ENCODE measurements at places on chromosomes 12 and 14. TPM values are rescaled to one million over a fixed set of nuclear protein-coding genes. Genes with fewer than 3 reads are reported as not detected.

- H3K27me3 ChIP-seq, result no peaks in the 10 kb centered on the region
- H3K36me3 ChIP-seq, result no peaks in the 10 kb centered on the region
- DNase-seq, result no peak
- no peak overlapping the region for H3K4me3 ChIP-seq
- no peak overlapping the region for H3K27ac ChIP-seq
- peaks cover 31% of the 10 kb centered on the region for H3K4me1 ChIP-seq
Observed at GRCh38 chr12:12812618-12813119, 477 bp upstream of the DDX47 start.

DNA sequence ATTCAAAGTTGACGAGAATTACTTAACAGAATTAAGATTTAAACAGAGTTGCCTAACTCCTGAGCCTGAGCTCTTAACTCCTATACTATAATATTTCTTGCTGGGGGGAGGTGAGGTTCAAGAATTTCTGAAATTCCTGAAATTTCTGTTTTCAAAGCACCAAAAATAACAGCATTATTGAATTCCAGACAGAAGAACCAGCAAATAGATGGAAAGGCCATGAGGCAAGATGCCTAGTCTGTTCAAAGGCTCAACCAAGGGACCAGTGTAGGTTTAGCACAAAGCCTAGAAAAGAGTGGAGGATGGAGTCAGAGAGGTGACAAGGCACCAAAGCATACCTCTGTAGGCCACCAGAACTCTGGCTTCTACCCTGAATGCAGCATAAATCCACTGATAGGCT, 76.4 kb downstream of the PPP1R12A start:
- no peaks in the 10 kb centered on the region for H3K4me1 ChIP-seq
- no peak overlapping the region for H3K27ac ChIP-seq
- H3K36me3 ChIP-seq, result no peaks in the 10 kb centered on the region
- DNase-seq, result no peak
- no peaks in the 10 kb centered on the region for H3K27me3 ChIP-seq

DNA sequence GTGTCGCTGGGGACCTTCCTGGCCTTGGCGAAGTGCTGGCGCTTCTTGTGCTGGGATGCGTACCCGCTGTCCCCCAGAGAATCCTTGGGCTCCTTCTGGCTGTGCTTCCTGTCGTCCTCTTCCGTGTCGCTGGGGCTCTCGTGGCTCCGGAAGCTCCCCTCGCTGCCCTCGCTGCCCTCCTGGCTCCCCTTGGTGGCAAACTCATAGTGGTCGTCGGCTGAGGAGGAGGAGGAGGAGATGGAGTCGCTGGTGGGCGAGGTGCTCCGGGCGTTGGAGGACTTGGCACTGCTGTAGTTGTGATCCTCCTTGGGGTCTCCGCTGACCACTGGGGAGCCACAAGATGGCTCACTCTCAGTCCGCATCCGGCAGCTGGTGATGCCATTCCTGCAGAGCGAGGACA, 254.4 kb downstream of the FOXN3 start:
- H3K36me3 ChIP-seq, result peaks cover 10% of the 10 kb centered on the region
- H3K27me3 ChIP-seq, result no peaks in the 10 kb centered on the region

- H3K4me1 ChIP-seq, result peaks cover 20% of the 10 kb centered on the region
- no peak for DNase-seq
- H3K27me3 ChIP-seq, result no peaks in the 10 kb centered on the region
- no peaks in the 10 kb centered on the region for H3K36me3 ChIP-seq
Observed at GRCh38 chr14:24913021-24913420, 136.9 kb downstream of the STXBP6 start.

- H3K4me3 ChIP-seq, result no peak overlapping the region
- no peaks in the 10 kb centered on the region for H3K27me3 ChIP-seq
- DNase-seq, result no peak
- H3K36me3 ChIP-seq, result no peaks in the 10 kb centered on the region
Observed at GRCh38 chr14:101055776-101056374, 152.4 kb upstream of the RTL1 start.

- H3K27ac ChIP-seq, result no peak overlapping the region
- no peak for DNase-seq
- H3K4me3 ChIP-seq, result no peak overlapping the region
- no peaks in the 10 kb centered on the region for H3K36me3 ChIP-seq
- no peaks in the 10 kb centered on the region for H3K27me3 ChIP-seq
- peaks cover 12% of the 10 kb centered on the region for H3K4me1 ChIP-seq
Observed at GRCh38 chr14:101775826-101776225, 14.3 kb downstream of the PPP2R5C start.

DNA sequence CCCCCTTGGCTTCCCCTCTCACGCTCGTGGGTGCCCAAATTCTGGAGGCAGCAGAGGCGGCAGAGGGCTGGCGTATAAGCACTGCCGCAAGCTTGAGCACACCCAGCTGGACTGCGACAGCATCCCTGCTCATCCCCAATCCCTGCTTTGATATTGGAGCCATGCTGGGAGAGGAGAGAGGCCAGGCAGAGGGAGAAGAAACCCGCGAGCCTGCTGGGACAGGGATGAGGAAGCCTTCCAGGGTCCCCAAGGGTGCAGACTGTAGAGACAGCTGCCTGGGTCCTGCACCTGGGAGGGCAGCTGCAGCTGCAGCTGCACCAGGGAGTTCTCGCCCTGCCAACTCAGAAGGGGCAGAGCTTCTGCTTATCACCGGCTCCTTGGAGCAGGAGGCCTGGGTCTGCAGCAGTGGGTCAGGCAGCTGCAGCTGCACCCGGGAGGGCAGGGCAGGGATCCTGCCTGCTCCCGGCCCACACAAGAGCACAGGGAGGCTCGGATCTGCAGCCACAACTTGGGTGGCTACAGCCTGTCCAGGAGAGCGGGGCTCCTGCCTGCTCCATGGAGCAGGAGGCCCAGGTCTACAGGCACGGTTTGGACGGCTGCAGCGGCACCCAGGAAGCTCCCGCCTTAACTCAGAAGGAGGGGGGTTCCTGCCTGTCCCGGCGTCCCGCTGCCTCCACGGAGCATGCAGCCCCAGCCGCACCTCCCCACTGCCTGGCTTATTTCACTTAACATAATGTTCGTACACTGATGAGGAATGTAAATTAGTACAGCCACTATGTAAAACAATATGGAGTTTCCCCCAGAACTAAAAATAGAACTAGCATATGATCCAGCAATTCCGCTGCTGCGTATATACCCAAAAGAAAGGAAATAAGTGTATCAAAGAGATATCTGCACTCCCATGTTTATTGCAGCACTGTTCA, 60.4 kb upstream of the SGPP1 start:
- H3K4me3 ChIP-seq, result no peak overlapping the region
- no peaks in the 10 kb centered on the region for H3K36me3 ChIP-seq
- H3K4me1 ChIP-seq, result peaks cover 2% of the 10 kb centered on the region
- DNase-seq, result no peak

GRCh38 chr12:51590347-51591015, 552 bp upstream of the SCN8A start:
- H3K4me3 ChIP-seq, result no peak overlapping the region
- peaks cover 67% of the 10 kb centered on the region for H3K27me3 ChIP-seq
- peak; percentile 73 for DNase-seq
- peaks cover 6% of the 10 kb centered on the region for H3K4me1 ChIP-seq

DNA sequence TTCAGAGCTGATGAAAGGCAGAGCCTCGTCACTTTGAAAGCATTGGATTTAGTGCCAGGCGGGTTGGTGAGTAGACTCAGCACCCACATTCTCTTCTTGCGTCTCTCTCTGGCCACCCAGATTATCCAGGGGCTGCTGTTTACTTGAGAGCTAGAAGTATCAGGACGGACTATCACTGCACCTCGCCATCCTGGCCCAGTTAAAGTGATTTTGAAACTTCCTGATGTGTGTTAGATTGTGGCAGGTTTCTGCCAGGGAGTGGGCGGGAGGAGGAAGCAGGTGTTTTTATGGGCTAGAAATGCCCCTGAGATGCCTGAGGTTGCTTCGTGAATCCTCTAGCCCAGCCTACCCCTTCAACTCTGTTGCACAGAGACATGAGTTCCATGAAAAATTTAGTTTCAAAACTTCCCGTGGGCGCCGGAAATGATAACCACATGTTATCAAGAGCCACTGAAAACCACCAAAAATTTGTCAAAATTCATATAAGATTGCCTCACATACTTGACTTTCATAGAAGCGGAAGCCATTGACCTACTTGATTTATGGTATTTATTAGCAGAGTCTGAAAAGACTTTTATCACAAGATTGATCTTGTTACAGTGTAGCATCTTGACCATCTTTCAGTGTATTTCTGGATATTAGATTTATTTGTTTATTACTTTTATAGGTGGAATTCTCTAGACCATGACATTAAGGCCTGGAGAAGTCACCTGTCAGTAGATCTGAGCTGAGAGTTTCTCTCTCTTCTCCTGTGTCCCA, 466.0 kb downstream of the RAD51B start:
- H3K4me1 ChIP-seq, result peaks cover 4% of the 10 kb centered on the region
- peak overlapping the region; percentile 59 for H3K27ac ChIP-seq
- H3K27me3 ChIP-seq, result no peaks in the 10 kb centered on the region

Gene CTSG
- 0.82 TPM for total RNA-seq

GRCh38 chr12:132513070-132513398, 23.1 kb downstream of the FBRSL1 start:
- H3K27me3 ChIP-seq, result no peaks in the 10 kb centered on the region
- no peaks in the 10 kb centered on the region for H3K36me3 ChIP-seq
- DNase-seq, result no peak
- H3K4me3 ChIP-seq, result no peak overlapping the region
- H3K4me1 ChIP-seq, result no peaks in the 10 kb centered on the region

Gene PIANP
- not detected for total RNA-seq

DNA sequence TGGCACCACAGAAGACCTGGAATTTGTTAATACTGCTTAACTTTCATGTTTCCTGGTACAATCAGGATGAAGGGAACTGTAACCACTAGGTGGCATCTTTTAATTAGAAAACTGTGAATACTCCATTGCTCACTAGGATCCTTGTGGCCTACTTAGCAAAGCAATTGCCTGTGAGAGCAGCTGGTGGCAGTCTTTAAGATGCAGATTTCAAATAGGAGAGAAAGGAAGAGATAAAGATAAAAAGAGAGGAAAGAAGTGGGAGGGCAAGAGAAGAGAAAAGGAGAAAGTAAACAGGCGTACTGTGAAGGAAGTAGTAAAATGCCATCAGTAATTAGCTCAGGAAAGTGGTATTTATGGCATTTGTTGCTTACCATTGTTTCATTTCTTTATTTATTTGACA, 114.5 kb downstream of the RAD51B start:
- peaks cover 6% of the 10 kb centered on the region for H3K4me1 ChIP-seq
- no peaks in the 10 kb centered on the region for H3K27me3 ChIP-seq
- peak overlapping the region; percentile 67 for H3K27ac ChIP-seq
- no peak overlapping the region for H3K4me3 ChIP-seq
- peak; percentile 18 for DNase-seq

Gene CPSF6
- total RNA-seq, result 46.0 TPM

- H3K27ac ChIP-seq, result peak overlapping the region; percentile 3
- H3K27me3 ChIP-seq, result no peaks in the 10 kb centered on the region
- no peak for DNase-seq
Observed at GRCh38 chr12:45986641-45987339, 3.6 kb downstream of the SCAF11 start.

Gene EFS
- 10.5 TPM for total RNA-seq

- no peak for DNase-seq
- H3K27ac ChIP-seq, result no peak overlapping the region
- no peak overlapping the region for H3K4me3 ChIP-seq
- H3K4me1 ChIP-seq, result no peaks in the 10 kb centered on the region
Observed at GRCh38 chr14:76786601-76787000, 25.3 kb downstream of the VASH1 start.

DNA sequence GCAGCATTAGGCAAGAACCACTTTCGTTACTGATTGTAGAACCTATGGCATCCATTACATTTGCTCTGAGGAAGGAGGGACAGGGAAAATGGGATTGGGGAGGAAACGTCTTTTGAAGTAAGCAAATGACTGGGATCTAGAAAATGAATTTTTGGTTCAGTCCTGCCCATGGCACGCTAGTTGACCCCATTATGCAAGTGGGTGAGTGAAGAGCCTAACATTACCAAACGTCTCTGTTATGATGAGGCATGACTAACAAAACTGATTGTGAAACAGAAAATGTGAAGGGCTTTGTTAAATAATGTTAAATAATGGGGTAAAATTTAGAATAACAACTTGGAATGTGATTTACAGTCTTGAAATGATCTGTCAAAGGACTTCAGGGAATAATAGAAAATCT, 38.9 kb downstream of the CPSF2 start:
- no peaks in the 10 kb centered on the region for H3K36me3 ChIP-seq
- no peak for DNase-seq
- H3K4me1 ChIP-seq, result no peaks in the 10 kb centered on the region
- H3K4me3 ChIP-seq, result no peak overlapping the region

GRCh38 chr12:108218921-108219320, 89.8 kb downstream of the WSCD2 start:
- H3K36me3 ChIP-seq, result no peaks in the 10 kb centered on the region
- no peaks in the 10 kb centered on the region for H3K27me3 ChIP-seq
- no peaks in the 10 kb centered on the region for H3K4me1 ChIP-seq
- H3K4me3 ChIP-seq, result no peak overlapping the region

Gene CLEC4A
- not detected for total RNA-seq

DNA sequence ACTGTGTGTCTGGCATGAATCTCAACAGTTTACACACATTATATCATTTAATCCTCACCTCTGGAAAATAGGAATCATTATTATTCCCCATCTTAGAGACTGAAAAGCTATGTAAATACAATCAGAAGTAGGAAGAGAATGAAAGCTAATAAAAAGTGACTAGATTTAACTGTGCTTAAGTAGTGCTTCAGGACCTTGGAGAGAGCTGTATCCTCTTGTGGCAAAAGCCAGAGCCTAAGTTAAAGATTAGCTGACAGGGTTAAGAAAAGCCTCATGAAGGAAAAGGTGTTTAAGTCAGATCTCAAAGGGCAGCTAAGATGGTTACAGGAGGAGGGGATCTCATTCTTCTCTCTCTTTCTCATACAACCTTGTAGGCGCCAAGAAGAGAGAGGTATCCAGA, 65.3 kb upstream of the TMEM233 start:
- H3K27me3 ChIP-seq, result no peaks in the 10 kb centered on the region
- H3K4me1 ChIP-seq, result no peaks in the 10 kb centered on the region
- no peak overlapping the region for H3K27ac ChIP-seq
- H3K4me3 ChIP-seq, result no peak overlapping the region
- no peak for DNase-seq

DNA sequence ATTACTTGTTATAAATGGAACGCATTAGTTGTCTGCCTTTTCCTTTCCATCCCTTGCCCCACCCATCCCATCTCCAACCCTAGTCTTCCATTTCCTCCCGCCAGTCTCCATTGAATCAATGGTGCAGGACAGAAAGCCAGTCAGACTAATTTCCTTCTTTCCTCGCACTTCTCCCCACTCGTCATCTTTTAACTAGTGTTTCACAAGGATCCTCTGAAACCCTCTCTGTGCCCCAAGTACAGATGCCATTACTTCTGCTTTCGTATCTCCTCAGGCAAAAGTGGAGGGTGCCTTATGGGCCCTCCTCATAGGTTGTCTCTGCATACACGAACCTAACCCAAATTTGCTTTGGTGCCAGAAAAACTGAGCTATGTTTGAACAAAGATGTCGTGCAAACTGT, 4.2 kb downstream of the DAZAP2 start:
- H3K4me1 ChIP-seq, result peaks cover 27% of the 10 kb centered on the region
- H3K27me3 ChIP-seq, result no peaks in the 10 kb centered on the region
- H3K36me3 ChIP-seq, result peaks cover 32% of the 10 kb centered on the region
- no peak overlapping the region for H3K4me3 ChIP-seq
- no peak overlapping the region for H3K27ac ChIP-seq
